ENCODE measurements at places on chromosomes 7 and 10.

DNA sequence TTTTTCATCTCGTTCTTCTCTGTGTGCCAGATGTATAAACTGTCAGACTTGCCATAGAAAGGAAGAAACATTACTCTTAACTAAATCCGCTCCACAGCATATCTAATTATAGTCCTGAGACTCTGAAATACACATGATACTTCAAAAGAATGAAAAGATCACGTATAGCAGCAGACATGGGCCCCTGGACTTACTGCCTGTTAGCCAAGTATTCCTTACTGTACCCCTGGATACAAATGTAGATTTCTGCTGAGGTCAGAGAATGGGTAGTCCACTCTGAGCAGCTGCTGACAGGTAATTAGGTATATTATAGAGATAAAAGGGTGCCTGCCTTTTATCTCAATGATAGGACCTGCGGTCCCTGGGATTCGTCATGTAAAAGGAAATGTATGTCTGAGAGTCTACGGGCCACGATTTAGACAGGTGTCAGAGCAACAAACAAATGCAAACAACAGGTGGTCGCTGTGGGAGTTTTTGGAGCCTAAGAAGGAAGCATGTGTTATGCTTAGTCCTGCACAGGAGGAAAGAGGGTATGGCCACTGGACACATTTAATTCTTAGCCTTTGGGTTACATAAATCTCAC is 69.4 kb downstream of the VOPP1 start:
- peak; percentile 80 for DNase-seq

GRCh38 chr10:61313460-61313859 is 139.7 kb downstream of the TMEM26 start:
- no peak for DNase-seq

- no peak for DNase-seq
These were observed 555 bp downstream of the PHF14 start for GRCh38 chr7:10973942-10974911.

GRCh38 chr10:88819290-88819689 is 16.8 kb downstream of the LIPM start:
- DNase-seq = no peak

DNA sequence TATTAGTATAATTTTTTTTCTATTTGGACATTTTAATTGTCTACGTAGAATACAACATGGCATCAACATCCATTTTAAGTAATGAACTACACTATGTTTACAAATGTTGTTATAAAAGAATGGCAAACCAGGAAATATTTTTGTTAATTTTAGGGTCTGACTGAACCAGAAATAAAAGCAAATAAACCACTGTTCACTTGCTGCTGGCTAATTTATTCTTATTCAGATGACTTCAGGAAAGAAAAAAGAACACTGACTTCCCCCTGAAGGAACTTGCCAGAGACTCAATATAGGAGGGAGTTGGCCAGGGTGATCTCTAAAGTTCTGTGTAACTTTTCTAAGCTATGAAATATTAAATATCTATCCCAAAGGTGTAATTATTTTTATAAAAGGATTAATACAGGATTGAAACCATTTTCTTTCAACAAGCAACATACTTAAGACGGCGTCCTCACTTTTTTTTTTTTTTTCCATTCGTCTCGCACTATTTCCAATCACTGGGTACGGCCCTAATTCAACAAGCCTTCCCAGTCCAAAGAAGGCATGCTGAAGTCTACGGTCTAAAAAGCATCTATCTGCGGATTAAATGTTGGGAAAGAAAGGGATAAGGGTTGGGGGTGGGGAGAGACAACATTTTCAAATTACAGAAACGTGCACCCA is 1.2 kb downstream of the USP6NL start:
- DNase-seq = no peak

DNA sequence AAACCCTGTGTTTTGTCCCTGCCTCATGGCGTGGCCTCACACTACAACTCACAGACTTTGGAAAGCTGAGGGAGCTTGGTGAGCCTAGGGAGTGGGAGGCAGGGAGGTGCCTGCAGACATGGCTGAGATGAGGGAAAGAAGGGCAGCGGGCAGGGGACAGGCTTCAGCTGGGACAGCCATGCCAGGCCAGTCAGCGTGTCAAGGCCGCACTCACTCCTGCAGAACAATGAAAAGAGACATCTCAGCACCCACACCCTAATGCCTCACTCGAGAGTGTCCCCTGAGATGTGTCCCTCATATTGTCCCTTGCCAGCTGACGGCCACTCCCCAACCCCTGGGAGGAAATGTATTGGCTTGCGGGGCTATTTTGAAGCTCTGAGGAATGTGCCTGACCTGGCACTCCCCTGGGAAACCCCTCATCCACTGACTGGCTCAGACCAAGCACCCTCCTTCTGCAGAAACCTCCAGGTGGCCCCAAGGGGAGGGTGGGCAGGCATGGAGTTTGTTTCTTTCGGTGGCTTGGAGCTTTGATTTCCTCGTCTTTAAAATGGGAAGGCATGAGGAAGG is 31.6 kb downstream of the SH3PXD2A start:
- no peak for DNase-seq

DNA sequence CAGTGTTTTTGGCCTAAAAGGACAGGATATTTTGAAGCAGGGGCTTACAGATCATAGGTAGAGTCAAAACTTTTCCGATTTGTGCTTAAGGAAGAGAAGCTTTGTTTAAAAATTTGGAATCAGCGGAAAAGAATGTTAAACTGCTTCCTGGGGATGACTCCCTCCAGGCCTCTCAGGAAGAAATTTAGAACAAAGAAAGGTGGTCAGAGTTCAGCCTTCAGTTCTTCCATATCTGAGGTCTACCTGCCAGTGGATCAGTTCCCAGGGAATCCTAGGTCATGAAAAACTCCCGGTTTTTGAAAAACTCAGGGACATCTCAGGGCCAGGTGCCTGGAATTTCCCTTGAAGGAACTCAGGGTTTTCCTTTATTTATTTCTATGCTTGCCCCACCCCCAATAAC is 100.3 kb downstream of the MCU start:
- DNase-seq = no peak
